ENCODE measurements at places on chromosomes 11 and 22.
A peak's percentile ranks its signal among the peaks of the same experiment; 100 is the strongest.

GRCh38 chr22:25085930-25086901 is 113.4 kb upstream of the CRYBB3 start:
- no peaks in the 10 kb centered on the region for H3K4me1 ChIP-seq
- H3K36me3 ChIP-seq: no peaks in the 10 kb centered on the region
- DNase-seq: peak; percentile 14
- no peak overlapping the region for H3K27ac ChIP-seq
- no peak overlapping the region for H3K4me3 ChIP-seq

- H3K4me1 ChIP-seq: peaks cover 10% of the 10 kb centered on the region
- H3K27ac ChIP-seq: no peak overlapping the region
- DNase-seq: no peak
- no peak overlapping the region for H3K4me3 ChIP-seq
- no peaks in the 10 kb centered on the region for H3K36me3 ChIP-seq
Observed at GRCh38 chr11:11810764-11811726, 30.7 kb upstream of the USP47 start.

DNA sequence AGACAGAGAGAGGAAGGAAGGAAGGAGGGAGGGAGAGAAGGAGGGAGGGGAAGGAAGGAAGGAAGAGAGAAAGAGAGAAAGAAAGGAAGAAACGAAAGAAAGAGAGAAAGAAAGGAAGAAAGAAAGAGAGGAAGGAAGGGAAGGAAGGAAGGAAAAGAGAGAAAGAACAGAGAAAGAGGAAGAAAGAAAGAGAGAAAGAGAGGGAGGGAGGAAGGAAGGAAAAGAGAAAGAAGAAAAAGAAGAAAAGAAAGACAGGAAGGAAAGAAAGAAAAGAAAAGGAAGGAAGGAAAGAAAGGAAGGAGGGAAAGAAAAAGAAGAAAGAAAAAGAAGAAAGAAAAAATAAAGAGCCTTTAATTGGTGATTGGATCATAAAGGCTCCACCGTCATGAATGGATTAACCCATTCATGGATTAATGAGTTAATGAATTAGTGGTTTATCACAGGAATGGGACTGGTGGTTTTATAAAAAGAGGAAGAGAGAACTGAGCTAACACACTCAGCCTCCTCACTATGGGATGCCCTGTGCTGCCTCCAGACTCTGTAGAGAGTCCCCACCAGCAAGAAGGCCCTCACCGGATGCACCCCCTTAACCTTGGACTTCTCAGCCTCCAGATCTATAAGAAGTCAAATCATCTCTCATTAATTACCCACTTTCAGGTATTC is 9.0 kb upstream of the PLAAT2 start:
- H3K27me3 ChIP-seq: no peaks in the 10 kb centered on the region
- H3K4me1 ChIP-seq: peaks cover 8% of the 10 kb centered on the region
- no peak for DNase-seq
- H3K27ac ChIP-seq: no peak overlapping the region
- H3K4me3 ChIP-seq: no peak overlapping the region

DNA sequence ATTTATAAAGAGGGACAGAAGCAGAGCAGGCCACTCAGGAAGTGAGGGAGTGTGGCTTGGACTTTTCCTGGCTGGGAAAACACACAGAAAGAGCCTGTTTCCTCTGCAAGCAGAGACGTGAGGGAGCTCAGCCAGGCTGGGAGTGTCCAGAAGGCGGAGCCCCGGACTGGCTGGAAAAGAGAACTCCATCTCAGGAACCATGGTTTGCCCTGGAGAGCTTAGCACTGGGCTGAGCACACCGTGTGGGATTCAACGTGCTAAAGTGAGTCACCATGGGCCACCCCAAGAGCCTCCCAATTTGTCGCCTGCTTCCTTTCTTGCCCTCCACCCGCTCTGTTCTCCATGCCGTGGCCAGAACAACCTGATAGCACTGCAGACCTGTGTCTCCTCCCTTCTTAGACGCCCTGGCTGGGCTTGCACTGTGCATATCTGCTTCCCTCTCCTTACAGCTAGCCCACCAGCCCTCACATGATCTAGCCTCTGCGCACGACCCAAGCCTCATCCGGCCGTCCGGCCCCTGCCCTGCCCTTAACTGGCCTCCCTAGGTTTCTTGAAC is 51.8 kb downstream of the GALNT18 start:
- no peaks in the 10 kb centered on the region for H3K36me3 ChIP-seq
- H3K4me1 ChIP-seq: no peaks in the 10 kb centered on the region
- H3K27ac ChIP-seq: no peak overlapping the region

DNA sequence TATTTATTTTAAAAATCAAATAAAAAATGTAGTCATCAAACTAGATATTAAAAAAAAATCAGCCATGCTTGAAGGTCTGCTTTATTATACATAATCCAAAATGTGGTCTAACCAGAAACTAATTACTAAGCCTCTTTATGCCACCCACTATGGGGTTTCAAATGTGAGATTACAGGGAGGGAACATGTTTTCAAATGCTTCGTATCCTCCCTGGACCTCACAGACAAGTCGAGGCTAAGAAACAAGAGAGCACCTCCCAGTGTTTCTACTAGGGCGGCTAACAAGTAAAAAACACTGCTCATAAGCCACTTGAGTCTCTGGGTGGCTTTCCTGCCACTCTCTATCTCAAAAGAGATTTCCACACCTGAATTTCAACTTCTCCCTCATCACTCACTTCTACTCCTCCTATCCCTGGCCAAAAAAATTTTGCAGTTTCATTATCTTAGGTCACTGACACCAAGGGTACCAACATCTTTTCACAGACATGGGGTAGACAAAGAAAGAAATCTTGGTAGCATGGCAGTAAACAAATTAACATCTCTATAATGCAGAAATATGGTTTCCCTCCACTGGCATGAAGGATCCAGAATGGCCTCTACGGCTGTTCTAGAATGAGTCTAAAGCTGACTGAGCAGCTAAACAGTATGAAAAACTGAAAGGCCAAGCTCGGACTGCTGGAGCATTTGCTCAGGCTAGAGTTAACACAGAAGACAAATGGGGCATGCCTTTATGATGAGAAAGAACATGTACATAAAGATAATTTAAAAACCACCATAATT is 50.9 kb downstream of the PITPNB start:
- no peak overlapping the region for H3K27ac ChIP-seq
- H3K4me3 ChIP-seq: no peak overlapping the region
- peaks cover 16% of the 10 kb centered on the region for H3K4me1 ChIP-seq
- H3K36me3 ChIP-seq: peaks cover 29% of the 10 kb centered on the region
- DNase-seq: no peak
- no peaks in the 10 kb centered on the region for H3K27me3 ChIP-seq

- H3K4me1 ChIP-seq: peaks cover 14% of the 10 kb centered on the region
- H3K27me3 ChIP-seq: no peaks in the 10 kb centered on the region
- no peak for DNase-seq
- H3K4me3 ChIP-seq: no peak overlapping the region
Observed at GRCh38 chr11:122775675-122776271, 62.5 kb upstream of the CRTAM start.

- no peaks in the 10 kb centered on the region for H3K4me1 ChIP-seq
- no peak for DNase-seq
- H3K27me3 ChIP-seq: no peaks in the 10 kb centered on the region
- H3K36me3 ChIP-seq: no peaks in the 10 kb centered on the region
Observed at GRCh38 chr11:118018401-118018800, 32.2 kb downstream of the IL10RA start.

- no peaks in the 10 kb centered on the region for H3K36me3 ChIP-seq
- H3K27ac ChIP-seq: no peak overlapping the region
- H3K4me3 ChIP-seq: no peak overlapping the region
- no peaks in the 10 kb centered on the region for H3K4me1 ChIP-seq
Observed at GRCh38 chr11:134506046-134506445, 94.0 kb upstream of the B3GAT1 start.

DNA sequence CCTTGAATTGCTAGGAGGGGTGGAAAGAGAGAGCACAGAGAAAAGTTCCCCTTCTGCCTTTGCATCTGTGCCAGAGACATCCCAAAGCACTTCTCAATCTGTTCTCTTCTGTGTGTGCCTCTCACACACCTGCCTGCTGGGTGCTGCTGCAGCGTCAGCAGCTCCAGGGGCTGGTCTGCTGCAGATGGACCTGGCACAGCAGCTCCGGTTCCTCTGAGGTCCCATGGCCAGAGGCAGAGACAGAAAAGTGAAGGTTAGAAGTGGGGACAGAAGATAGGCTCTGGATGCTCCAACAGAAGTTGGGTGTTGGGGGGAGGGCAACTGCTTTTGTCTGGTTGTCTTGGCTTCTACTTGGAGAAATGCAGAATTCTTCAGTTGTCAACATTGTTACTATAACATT is 48.9 kb upstream of the KIRREL3 start:
- no peak overlapping the region for H3K27ac ChIP-seq
- no peaks in the 10 kb centered on the region for H3K4me1 ChIP-seq
- H3K36me3 ChIP-seq: no peaks in the 10 kb centered on the region
- no peaks in the 10 kb centered on the region for H3K27me3 ChIP-seq
- DNase-seq: no peak

DNA sequence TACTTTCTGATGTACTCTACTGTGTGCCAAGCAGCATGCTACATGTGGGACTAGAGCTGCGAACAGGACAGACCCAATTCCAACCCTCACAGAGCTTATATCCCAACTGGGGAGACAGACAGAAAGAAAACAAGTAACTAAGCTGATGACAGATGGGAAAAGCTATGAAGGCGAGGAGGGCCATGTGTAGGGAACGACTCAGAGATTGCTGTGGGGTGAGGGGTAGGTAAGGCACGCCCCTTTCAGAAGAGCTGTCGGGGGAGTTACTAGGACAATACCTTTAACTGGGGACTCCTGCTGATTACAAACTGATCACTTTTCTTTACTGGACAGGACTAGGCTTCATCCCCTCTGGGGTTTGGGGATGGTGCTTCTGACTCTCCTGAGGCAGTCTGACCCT is 48.9 kb downstream of the ST3GAL4 start:
- DNase-seq: no peak
- no peak overlapping the region for H3K27ac ChIP-seq
- no peaks in the 10 kb centered on the region for H3K27me3 ChIP-seq
- no peaks in the 10 kb centered on the region for H3K36me3 ChIP-seq
- H3K4me3 ChIP-seq: no peak overlapping the region

DNA sequence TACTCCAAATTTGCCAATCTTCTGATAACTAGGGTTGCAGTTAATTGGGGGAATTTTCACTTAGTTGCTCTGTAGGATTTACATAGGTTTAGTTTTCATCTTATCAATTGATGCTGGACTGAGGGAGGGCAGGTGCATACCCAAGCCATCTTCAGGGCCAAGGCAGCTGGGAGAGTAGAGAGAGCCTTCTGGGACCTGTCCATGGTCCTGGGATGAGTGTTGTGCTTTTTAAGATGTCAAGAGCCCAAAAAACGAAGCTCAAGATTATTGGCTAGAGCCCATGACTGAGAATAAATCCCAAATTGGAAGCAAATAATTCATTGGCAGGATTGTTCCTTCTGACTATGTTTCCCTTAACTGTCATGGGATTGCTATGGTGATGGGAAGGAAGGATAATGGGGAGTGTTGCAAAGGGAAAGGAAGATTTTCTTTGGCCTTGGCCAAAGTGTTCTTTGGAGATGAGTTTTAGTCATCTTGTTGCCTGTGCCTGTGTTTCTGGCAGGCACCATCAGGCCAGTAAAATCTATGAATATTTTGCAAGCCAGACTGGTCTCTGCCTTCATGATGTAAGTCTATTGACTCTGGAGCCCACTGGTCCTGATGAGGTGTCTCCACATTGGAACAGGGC is 4.5 kb downstream of the SLC22A6 start:
- DNase-seq: no peak
- H3K27me3 ChIP-seq: no peaks in the 10 kb centered on the region
- H3K4me1 ChIP-seq: no peaks in the 10 kb centered on the region
- no peak overlapping the region for H3K27ac ChIP-seq

DNA sequence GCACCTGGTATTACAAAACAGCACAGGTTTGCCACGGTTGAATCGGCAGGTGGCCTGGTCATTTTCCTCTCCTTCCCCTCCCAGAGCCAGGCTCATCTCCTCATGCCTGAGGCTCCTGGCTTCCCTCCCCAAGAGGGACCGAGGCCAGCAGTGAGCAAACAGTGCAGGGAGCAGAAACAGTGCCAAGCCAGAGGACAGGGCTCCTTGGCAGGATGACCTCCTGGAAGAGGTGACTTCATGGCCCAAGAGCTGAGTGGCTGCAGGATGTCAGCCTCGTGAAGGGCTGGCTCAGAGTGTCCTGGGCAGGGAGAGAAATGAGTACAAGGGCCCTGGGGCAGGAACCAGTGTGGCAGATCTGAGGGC is 22.8 kb upstream of the PPFIA1 start:
- no peak for DNase-seq
- H3K27ac ChIP-seq: no peak overlapping the region
- no peak overlapping the region for H3K4me3 ChIP-seq
- H3K27me3 ChIP-seq: no peaks in the 10 kb centered on the region
- no peaks in the 10 kb centered on the region for H3K36me3 ChIP-seq
- peaks cover 49% of the 10 kb centered on the region for H3K4me1 ChIP-seq

Data from astrocyte (in vitro differentiated cells and primary cell).